ENCODE measurements at places on chromosomes 3 and 15.

DNA sequence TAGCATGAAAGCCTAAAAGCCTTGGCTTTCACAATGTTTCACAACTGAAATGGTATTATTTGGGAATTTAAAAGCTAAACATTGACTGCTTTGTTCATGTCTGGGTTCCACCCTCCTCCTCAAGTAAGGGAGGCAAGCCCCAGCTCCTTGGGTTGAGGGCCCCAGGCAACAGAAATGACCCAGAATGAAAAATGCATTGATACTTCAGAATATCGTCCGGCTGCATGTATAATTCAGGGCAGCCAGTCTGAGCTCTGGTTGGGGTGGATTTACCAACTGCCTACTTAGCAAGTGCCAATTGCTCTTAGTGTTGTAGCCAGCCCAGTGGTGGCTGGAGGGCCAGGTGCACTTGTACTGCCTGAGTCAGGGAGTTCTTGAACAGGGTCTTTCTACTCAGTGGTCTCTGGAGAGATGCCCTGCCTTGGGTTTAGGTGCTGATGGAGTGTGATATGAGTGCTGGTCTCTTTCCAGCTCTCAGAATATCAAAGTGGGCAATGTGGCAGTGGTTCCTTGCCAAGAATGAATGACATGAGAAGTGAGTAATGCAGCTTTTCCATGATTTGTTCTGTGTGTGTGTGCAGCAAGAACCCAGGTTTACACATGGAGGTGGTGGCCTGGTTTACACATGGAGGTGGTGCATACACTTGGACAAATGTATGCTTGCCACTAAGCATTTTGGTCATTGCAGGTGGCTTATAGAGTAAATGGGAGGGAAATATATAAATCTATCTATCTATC, 40.9 kb upstream of the ADAMTSL3 start:
- H3K4me3 ChIP-seq, result no peak overlapping the region
- no peaks in the 10 kb centered on the region for H3K4me1 ChIP-seq
- H3K27me3 ChIP-seq, result no peaks in the 10 kb centered on the region
- H3K36me3 ChIP-seq, result no peaks in the 10 kb centered on the region

- no peaks in the 10 kb centered on the region for H3K27me3 ChIP-seq
- H3K27ac ChIP-seq, result no peak overlapping the region
- no peak overlapping the region for H3K4me3 ChIP-seq
- H3K36me3 ChIP-seq, result no peaks in the 10 kb centered on the region
These were observed 87.8 kb downstream of the C3orf85 start for GRCh38 chr3:109224333-109224732.

DNA sequence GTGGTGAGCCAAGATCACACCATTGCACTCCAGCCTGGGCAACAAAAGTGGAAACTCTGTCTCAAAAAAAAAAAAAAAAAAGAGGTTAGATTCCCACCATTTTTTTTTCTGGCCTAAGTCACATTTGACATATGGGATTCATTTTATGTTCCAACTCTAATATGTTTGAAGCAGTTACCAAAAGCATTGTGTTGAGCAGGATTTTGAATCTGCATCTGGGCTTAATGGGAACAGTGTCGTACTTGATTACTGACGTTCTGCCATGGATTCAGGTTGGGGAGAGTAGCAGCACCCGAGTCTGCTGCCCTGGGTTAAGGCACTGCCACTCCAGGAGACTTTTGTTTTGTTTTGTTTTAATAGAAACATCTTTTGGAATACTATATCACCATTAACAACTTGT, 348.7 kb upstream of the TBL1XR1 start:
- H3K27me3 ChIP-seq, result no peaks in the 10 kb centered on the region
- H3K36me3 ChIP-seq, result no peaks in the 10 kb centered on the region
- H3K27ac ChIP-seq, result no peak overlapping the region
- DNase-seq, result no peak
- H3K4me3 ChIP-seq, result no peak overlapping the region

DNA sequence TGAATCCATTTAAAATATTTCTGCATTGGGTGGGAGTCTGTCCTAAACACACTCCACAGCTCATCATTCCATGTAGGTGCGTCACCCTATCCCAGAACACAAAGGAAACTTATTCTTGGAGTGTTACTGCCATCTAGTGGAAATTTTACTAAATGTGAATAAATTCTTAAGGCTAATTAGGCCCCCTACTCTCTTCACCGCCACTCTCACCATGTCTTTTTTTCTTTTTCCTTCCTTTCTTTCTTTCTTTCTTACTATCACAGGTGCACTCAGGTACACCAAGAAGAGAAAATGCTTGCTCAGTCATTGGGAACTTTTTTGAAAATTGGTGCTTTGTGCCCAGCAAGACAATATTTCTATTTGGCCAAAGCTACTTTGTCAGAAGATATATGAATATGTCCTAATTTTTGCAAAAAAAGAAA, 26.4 kb upstream of the ATP8B4 start:
- peaks cover 30% of the 10 kb centered on the region for H3K4me1 ChIP-seq
- H3K27me3 ChIP-seq, result no peaks in the 10 kb centered on the region
- H3K4me3 ChIP-seq, result no peak overlapping the region
- no peak overlapping the region for H3K27ac ChIP-seq
- no peak for DNase-seq

DNA sequence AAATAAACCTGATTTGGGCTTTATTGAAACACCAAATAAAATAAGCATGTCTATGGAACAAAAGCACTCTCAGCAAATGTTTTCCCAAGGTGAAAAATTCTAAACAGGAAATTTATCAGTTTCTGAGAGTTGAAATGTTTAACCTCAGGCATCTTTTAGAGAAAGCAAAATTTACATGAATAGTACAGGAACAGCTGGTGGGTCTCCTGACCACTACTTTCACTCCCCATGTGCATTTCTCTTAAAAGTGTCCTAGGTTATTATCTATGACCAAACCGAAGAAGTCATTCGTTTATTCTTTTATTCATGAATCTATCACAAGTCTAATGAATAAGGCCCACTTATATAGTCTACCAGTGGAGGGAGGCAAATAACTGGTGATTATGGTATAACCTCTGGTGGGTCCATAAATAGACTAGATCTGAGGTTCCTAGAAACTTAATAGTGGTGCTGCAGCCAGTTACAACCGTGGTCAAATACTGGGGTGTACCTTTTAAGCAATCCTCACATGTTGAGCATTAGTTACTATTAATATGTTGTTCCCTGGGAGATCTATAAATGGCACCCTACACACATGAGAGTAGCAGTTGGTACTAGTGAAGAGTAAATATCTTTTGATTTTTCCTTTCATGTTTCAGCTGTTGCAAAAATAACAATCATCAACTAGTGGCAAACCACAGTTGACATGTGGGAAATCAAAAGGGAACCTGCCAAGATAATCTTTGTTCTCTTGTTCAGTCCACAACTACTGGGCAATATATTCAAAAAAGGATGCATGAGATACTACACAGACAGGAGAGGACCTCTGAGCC, 169.3 kb upstream of the STAC start:
- no peaks in the 10 kb centered on the region for H3K4me1 ChIP-seq
- H3K36me3 ChIP-seq, result no peaks in the 10 kb centered on the region
- H3K27me3 ChIP-seq, result no peaks in the 10 kb centered on the region
- DNase-seq, result no peak
- no peak overlapping the region for H3K4me3 ChIP-seq
- no peak overlapping the region for H3K27ac ChIP-seq

- H3K36me3 ChIP-seq, result no peaks in the 10 kb centered on the region
- DNase-seq, result no peak
- H3K27me3 ChIP-seq, result no peaks in the 10 kb centered on the region
- H3K4me1 ChIP-seq, result no peaks in the 10 kb centered on the region
These were observed 114.7 kb downstream of the DPH6 start for GRCh38 chr15:35431281-35431680.

DNA sequence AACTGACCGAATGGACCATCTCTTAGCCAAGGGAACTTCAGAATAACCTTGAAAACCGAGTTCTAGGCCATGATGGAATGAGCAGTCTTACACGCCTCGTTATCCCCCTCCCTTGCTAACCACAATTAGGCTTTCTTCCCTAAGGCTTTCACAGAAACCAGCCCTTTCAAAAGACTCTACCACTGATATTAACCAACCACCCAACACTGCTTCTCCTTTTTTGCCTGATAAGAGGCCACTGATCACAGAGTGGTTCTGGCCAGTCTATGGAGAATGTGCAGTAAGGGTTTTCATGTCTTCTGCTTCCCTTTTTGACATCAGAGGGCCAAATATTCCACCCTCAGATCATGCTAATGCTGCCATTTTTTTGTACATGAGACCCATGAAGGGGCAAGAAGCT, 59.3 kb downstream of the MCF2L2 start:
- H3K4me1 ChIP-seq, result peaks cover 14% of the 10 kb centered on the region
- H3K27me3 ChIP-seq, result no peaks in the 10 kb centered on the region
- no peak overlapping the region for H3K4me3 ChIP-seq
- H3K36me3 ChIP-seq, result peaks cover 10% of the 10 kb centered on the region
- DNase-seq, result no peak
